ENCODE measurements at places on chromosomes 16 and 17.

GRCh38 chr17:66833201-66833600, 1.7 kb upstream of the CACNG5 start:
- DNase-seq, result no peak

DNA sequence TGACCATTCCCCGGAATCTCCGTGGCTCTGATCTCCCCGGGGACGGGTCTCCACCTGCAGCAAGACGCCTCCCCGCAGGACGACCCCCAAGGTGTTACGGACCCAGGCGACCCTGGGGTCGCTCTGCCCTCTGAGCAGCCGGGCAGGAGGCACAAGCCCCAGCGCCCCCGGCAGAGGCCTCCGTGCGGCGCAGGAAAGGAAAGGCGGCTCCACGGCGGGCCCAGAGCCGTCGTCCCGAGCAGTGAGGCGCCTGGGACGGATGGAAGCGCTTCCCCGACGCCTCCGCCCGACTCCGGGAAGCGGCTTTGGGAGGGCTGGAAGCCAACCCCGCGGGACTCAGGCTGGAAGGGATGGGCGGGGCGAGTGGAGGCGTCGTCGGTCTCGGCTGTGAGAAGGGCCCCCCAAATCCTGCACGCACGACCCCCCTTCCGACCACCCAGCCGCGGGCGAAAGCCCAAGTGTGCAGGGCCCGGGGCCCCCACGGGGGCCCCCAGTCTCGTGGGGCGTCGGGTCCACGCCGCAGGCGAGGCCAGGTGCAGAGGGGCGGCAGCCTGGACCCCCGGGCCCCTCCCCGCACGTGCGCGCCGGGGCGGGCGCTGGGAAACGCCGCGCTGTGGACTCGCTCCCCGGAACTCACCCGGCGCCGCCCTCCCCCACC, 32.7 kb upstream of the RPH3AL start:
- DNase-seq, result no peak

DNA sequence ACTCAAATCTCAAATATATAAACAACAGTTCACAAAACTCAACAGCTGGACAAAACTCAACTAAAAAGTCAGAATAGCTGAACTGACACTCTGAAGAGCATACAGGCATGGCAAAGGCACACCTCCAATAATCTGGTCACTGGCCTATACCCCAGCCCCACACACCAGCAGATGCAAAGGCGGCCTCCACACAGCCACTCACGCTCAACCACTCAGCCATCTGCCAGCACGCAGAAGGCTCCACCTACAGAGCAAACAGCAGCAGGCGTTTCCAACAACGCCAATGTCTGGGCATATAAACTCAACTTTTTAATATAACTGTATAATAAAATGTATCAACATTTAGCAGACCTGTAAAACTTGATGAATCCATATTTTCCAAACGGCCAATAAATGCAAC, 17.2 kb downstream of the USP7 start:
- no peak for DNase-seq

GRCh38 chr16:87309620-87310525, 7.3 kb downstream of the C16orf95 start:
- no peak for DNase-seq

DNA sequence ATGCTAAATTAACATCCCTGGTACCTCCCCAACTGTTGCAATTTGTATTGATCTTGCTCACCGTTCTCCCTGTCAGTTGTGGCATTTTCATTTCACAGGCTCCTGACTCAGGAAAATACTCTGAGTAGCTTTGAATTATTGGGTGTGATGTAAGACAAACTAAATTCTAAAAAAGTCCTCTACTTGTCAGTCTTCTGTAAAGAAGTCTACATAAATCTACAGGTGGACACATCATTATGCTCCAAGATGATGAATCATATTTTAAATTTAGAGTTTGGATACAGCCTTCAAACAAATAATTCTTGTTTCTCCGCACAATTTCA, 47.2 kb downstream of the MARCHF10 start:
- no peak for DNase-seq

DNA sequence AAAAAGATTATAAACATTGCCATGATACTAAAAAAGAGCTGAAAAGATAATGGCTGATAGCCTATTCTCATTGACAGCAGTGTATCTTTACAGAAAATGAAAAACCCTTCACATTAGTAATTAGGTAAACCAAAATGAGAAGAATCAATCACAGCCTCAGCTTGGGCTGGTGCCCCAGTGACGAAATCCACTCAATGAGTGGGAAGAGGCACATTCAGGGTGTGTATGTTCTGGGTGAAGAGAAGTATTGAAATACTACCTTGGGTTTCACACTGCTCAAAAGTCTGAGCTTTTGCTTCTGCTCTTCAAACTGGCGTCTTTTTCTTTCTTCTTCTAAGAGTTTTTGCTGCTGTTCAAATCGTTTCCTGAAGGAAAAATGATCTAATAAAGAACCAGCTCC, 24.2 kb downstream of the SYNRG start:
- no peak for DNase-seq

GRCh38 chr17:65556014-65556909, 5.2 kb downstream of the AXIN2 start:
- DNase-seq, result peak; percentile 82

- DNase-seq, result no peak
These were observed 196.6 kb downstream of the UTP18 start for GRCh38 chr17:51456942-51457341.

DNA sequence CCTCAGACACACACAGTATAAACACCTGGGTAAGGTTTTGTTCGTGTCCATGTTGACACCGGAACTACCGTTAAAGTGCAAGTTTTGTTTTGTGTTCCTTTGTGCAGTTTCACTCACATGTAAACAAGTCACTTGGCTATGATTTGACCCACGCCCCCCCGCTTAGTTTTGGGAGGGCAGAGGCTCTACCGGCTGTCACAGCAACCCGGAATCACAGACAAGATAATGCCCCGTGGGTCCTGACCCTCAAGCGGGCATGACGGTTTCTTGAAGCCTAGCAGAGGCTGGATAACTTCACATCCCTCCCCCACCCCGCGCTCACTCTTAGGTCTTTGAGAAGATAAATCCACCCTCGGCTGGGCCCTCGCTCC, 1.7 kb downstream of the RASD1 start:
- no peak for DNase-seq

Data from activated T-helper 1 cell treated with anti-CD3 and anti-CD28 coated beads, Interleukin-2, amount 50 U/mL, for 16 hours (primary cell).